Mesendoderm (in vitro differentiated cells): ENCODE measurements at places on chromosomes 4 and X.

DNA sequence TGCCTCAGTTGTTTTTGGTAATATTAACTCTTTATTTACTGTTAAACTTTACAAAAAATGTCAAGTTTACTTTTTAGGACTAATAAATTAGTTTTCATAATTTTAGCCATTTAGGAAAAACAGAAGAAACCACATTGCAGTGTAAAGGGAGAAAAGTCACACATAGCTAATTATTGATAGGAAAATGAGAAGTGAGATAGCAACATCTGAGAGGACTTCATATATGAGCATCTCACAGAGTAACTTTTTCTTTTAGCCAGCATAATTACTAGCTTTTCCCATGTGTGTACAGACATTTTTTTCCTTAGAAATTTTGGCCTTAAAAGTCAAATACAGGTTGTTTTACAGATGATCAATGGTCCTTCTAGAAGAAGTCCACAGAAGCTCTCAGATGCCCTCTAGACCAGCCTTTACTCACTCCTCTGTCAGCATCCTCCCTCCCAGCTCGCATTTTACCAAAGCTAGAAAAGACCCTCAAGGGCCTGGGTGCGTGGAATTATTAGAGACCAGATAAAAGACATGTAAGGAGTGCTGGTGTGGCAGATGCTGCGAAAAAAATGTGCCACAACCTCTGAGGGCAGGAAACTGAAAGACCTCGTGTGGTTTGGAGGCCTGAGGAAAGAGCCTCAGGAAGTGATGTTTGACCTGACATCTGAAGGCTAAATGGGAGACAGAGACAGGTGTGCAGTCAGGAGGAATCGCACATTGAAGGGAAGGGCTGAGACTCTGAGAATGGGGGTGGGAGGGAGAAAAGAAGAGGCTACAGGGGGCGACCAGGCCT, 156.9 kb downstream of the CBR4 start:
- H3K27ac ChIP-seq = no peak overlapping the region
- H3K4me1 ChIP-seq = peaks cover 5% of the 10 kb centered on the region
- no peak overlapping the region for H3K4me3 ChIP-seq
- no peaks in the 10 kb centered on the region for H3K27me3 ChIP-seq
- H3K36me3 ChIP-seq = no peaks in the 10 kb centered on the region
- DNase-seq = no peak

DNA sequence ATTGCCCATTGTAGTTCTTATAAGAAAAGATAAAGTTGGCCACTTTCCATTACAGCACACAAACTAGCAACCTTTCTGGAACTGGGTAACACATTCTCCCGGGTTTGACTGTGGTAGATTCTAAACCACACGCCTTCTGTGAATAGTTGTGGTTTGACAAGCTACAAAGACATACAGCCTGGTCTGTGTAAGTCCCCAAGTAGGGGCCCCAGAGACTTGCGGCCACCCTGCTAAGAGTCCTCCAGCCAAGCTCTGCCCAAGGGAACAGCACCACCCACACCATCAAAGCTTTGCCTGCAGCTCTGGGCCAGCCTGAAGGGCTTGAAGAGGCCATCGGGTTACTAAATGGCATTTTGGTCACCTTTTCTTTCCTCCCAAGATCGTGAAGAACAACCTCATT, 203.4 kb downstream of the MAML3 start:
- no peaks in the 10 kb centered on the region for H3K27me3 ChIP-seq
- no peak for DNase-seq
- H3K27ac ChIP-seq = no peak overlapping the region
- no peaks in the 10 kb centered on the region for H3K4me1 ChIP-seq
- no peak overlapping the region for H3K4me3 ChIP-seq

- peaks cover 3% of the 10 kb centered on the region for H3K36me3 ChIP-seq
- no peak overlapping the region for H3K4me3 ChIP-seq
- peaks cover 2% of the 10 kb centered on the region for H3K4me1 ChIP-seq
- no peak overlapping the region for H3K27ac ChIP-seq
Observed at GRCh38 chr4:54277691-54278090, 48.6 kb downstream of the PDGFRA start.

DNA sequence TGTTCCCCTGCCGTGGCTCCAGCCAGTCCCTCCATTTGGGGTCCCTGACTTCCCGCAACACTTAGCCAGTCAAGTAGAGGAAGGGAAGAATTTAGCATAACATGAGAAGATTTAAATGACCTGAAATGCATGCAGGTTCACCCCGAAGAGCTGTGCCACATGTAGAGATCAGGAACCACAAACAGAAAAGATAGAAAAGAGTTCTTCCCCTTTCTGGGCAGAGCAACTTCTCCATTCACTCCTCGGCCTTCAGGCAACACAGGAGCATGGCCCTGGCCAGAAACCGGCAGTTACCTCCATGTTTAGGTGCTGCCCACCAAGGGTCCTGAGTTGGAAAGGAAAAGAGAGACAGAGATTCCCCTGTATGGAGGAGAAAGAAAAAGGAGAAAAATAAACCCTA, 5.2 kb downstream of the NLRP2B start:
- no peaks in the 10 kb centered on the region for H3K4me1 ChIP-seq
- no peak for DNase-seq
- no peaks in the 10 kb centered on the region for H3K36me3 ChIP-seq
- no peak overlapping the region for H3K27ac ChIP-seq
- H3K4me3 ChIP-seq = no peak overlapping the region
- no peaks in the 10 kb centered on the region for H3K27me3 ChIP-seq

- H3K36me3 ChIP-seq = peaks cover 5% of the 10 kb centered on the region
- no peaks in the 10 kb centered on the region for H3K27me3 ChIP-seq
- peak; percentile 52 for DNase-seq
- H3K27ac ChIP-seq = no peak overlapping the region
- H3K4me3 ChIP-seq = no peak overlapping the region
- peaks cover 1% of the 10 kb centered on the region for H3K4me1 ChIP-seq
Observed at GRCh38 chr4:51909236-51909703, 66.3 kb downstream of the DCUN1D4 start.

DNA sequence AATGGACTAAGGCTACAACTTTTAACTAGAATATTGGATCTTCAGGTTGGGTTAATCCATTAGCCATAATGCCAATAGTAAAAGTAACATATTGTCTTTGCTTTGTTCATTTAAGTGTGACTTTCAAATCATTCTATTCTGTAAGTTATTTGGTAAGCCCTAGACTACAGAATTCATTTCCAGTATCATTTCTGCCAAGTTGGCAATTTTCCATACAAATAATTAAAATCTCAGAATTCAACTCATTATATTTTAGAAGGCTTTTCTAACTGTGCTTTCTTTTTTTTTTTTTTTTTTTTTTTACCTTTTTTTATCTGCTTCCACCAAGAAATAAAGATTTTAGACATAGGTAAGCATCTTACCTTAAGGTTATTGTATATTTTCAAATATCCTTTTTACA, 173.4 kb downstream of the DCTD start:
- no peak overlapping the region for H3K27ac ChIP-seq
- H3K27me3 ChIP-seq = no peaks in the 10 kb centered on the region
- H3K4me1 ChIP-seq = no peaks in the 10 kb centered on the region
- peaks cover 2% of the 10 kb centered on the region for H3K36me3 ChIP-seq
